ENCODE measurements at places on chromosomes 7 and 10. TPM values are rescaled to one million over a fixed set of nuclear protein-coding genes. Genes with fewer than 3 reads are reported as not detected.

DNA sequence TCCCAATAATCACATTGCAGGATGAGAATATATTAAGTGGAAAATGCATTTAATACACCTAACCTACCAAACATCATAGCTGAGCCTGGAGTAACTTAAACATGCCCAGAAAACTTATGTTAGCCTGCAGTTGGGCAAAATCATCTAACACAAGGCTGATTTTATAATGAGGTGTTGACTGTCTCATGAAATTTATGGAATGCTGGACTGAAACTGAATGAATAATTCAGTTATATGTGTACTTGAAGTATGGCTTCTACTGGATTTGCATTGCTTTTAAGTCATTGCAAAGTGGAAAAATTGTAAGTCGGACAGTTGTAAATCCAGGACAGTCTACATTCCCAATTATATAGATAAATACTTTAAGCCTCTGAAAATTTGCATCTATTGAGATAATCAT is 5.4 kb downstream of the SFTPA1 start:
- DNase-seq, result no peak
- no peak overlapping the region for H3K27ac ChIP-seq
- H3K36me3 ChIP-seq, result no peaks in the 10 kb centered on the region

CLDN15 gene
- total RNA-seq, result 17.1 TPM

DNA sequence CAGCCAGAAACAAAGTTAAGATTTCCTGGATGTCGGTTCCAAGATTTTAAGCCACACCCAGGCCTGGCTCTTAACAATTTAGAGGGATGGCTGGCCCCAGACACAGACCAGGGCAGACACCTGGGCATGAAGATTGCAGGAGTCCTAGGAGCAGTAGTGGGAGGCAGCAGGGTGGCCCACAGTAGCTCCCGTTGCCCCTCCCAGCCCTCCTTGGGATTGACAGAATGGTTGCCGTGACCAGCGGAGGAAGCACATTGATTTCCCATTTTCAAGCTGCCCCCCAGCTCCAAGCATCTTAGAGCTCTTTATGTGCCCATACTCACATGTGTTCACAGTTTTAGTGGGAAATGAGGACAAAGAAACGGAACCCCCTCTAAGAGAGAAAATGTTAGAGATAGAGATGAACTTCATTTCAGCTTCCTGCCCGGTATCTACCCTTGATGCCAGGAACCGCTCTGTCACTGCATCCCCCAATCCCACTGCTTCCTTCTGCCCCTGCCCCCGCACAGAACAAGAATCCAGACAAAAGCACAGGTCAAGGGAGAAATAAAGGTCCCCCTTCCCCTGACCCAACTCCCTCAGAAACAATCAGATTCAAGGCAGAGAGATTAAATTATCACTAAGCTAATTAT is 101.1 kb downstream of the PLXNA4 start:
- no peak overlapping the region for H3K27ac ChIP-seq
- no peak overlapping the region for H3K4me3 ChIP-seq
- H3K27me3 ChIP-seq, result peaks cover 52% of the 10 kb centered on the region
- no peak for DNase-seq

- no peak for DNase-seq
- peaks cover 2% of the 10 kb centered on the region for H3K36me3 ChIP-seq
- no peaks in the 10 kb centered on the region for H3K27me3 ChIP-seq
- H3K27ac ChIP-seq, result no peak overlapping the region
- peaks cover 4% of the 10 kb centered on the region for H3K4me1 ChIP-seq
Observed at GRCh38 chr7:118572604-118573003, 348.1 kb downstream of the ANKRD7 start.

GRCh38 chr10:35559416-35559815 is 45.7 kb upstream of the GJD4 start:
- no peak overlapping the region for H3K4me3 ChIP-seq
- no peaks in the 10 kb centered on the region for H3K27me3 ChIP-seq
- peaks cover 9% of the 10 kb centered on the region for H3K36me3 ChIP-seq
- DNase-seq, result no peak

DNA sequence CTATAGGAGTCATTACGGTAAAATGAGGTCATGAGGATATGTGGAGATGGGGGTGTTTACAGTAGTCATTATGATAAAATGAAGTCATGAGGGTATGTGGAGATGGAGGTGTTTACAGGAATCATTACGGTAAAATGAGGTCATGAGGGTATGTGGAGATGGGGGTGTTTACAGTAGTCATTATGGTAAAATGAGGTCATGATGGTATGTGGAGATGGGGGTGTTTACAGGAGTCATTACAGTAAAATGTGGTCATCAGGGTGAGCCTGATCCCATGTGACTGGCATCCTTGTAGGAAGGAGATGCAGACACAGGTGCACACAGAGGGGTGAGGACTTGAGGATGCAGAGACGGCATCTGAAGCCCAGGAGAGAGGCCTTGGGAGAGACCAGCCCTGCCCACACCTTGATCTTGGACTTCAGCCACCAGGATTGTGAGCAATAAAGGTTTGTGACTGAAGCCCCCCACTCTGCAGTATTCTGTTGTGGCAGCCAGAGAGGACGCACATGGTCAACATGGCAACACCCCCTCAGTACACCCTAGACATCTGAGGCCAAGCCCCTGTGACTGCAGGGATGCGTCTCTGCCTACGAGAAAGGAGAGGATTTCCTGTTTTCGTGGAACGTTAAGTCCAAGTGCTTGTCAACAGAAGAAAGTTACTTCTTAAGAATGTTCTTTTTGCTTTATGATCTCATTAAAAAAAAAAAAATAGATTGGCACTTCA is 544.4 kb downstream of the DNAJB6 start:
- no peak for DNase-seq
- H3K36me3 ChIP-seq, result no peaks in the 10 kb centered on the region
- H3K4me1 ChIP-seq, result no peaks in the 10 kb centered on the region
- peaks cover 3% of the 10 kb centered on the region for H3K27me3 ChIP-seq
- no peak overlapping the region for H3K4me3 ChIP-seq

DNA sequence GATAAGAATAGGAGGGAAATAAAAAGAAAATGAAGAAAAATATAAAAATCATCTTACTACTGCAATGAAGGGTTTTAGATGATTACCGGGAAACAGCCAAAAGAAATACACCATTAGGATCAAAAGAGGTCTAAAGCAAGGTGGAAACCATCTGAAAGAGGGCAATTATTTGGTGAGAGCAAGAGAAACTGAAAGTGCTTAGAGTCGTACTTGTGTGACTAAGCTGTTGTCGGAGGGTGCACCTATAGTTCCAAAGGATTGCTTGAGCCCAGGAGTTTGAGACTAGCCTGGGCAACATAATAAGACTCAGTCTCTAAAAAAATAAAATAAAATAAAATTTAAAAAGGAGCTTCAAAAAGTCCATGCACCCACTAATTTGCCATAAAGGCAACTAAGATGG is 169.5 kb downstream of the DKK1 start:
- H3K4me3 ChIP-seq, result no peak overlapping the region
- no peak overlapping the region for H3K27ac ChIP-seq
- peaks cover 2% of the 10 kb centered on the region for H3K4me1 ChIP-seq
- peaks cover 9% of the 10 kb centered on the region for H3K27me3 ChIP-seq
- DNase-seq, result no peak

DNA sequence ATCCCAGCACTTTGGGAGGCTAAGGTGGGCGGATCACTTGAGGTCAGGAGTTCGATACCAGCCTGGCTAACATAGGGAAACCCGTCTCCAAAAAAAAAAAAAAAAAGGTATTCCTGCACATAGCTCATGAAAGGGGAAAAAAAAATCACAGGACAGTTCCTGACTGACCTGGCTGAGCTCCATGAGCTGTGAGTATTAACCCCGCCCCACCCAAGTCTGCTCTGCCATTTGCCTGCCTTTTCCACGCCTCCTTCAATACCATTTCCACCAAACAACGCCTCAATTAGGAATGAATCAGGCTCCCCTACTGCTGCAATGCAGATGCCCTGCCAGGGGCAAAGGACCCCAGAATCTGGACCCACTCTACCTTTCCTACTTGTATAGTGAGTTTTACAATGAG is 55.0 kb downstream of the PDIA4 start:
- H3K36me3 ChIP-seq, result no peaks in the 10 kb centered on the region
- H3K4me3 ChIP-seq, result no peak overlapping the region
- no peak for DNase-seq
- H3K4me1 ChIP-seq, result no peaks in the 10 kb centered on the region
- no peaks in the 10 kb centered on the region for H3K27me3 ChIP-seq

FOXI2 gene
- not detected for total RNA-seq

DOCK1 gene
- total RNA-seq, result 70.0 TPM
